Activated CD4-positive, alpha-beta T cell treated with anti-CD3 and anti-CD28 coated beads, Interleukin-2, amount 50 U/mL, for 24 hours (primary cell): ENCODE measurements at places on chromosomes 6 and 20.

GRCh38 chr6:158729906-158730540 lies 80.2 kb downstream of the SYTL3 start:
- DNase-seq, result no peak

DNA sequence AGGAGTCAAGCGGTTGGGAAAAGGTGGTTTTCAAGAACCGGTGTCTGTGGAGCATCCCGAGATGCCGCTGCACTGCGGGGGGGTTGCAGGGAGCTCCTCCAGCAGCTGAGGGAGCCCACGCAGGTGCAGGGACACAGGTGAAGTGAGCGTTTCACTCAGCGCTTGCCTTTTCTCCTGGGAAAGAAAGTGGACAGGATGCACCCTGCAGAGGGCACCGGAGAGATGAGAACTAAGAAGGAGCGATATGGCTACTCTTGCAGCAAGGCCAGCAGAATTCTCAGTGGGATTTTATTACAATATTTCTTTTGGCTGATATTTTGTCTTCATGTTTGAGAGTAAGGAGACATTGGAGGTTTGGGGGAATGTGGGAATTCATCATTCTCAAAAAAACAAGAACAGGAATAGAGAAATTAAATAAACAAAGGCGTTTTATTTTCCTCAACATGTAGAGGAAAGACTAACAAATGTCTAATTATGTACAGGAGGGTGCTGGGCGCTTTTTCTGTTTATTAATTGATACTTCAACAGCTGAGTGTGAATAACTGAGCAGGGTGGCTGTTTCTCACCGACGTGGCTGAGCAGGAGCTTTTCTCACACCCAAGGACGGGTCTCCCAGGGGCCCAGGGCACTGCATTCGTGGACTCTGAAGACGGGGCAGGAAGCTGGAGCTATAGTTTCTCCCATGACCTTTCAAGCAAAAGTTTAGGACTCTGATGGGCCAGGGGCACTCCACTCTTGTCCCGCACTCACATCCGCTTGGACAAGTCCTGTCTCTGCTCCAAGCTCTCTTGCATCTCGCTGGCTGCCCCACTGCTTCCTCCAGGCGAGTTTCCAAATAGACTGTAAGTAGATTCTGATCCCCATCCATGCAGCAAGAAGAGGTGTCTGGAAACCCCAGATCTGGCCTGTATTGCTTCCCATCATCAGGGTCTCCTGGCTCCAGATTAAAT lies 176.1 kb downstream of the SMOC2 start:
- DNase-seq, result no peak

DNA sequence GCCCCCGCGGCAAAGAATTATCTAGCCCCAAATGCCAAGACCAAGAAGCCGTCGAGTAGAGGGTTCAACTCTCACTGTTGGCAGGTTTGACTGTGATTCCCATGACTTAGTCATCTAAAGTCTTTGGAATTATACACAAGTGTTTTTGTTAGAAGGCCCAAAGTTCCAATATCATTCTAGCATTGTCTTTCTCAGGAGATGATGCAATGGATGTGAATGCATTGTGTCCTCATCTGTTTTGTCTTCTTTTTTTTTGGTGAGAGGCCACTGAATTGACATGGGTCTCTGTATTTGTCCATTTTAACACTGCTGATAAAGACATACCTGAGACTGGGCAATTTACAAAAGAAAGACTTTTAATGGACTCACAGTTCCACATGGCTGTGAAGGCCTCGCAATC lies 290.5 kb upstream of the ZFP64 start:
- DNase-seq, result no peak

DNA sequence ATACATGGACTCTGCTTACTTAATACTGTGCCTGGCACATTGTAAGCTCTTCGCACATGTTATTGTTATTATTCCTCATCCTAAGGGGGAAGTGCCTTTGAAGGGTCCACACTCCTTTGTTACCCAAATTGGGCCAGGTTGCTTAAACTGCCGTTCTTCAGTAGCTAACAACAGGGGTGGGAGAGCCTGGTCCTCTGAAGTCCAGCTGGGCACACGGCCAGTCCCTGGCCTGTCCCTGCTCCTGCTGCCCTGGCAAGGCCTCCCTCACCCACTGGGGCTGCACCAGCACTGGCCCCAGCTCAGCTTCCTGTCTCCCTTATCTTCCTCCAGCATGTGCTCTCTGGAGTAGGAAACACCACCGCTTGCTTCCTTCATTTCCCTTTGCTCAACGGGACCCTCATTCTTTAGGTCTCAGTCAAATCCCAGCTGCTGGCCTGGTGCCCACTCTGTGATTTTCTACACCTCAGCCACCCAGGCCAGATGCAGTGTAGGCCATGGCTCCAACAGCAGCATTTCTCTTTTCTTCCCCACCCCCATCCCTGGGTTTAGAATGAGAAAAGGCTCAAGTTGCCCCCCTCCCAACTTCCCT lies 5.5 kb upstream of the PROCR start:
- no peak for DNase-seq

- DNase-seq, result no peak
Measured at GRCh38 chr6:14722001-14722562, 523.8 kb upstream of the JARID2 start.

DNA sequence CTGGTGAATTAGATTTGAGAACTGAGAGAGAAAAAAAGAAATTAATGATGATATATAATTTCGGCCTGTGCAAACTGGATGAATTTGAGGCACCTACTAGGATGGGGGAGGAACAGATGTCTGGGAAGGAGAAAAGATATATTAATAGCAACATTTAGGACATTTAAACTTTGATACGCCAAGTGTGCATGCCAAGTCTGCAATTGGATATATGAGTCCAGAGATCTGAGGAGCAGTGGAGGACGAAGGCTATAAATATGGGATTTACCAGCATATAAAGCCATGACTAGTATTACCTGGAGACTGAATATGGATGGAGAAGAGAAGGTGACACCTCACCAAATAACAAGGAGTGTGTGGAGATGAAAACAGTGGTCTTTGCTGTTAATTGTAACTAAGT lies 272.6 kb upstream of the HSF2 start:
- no peak for DNase-seq

DNA sequence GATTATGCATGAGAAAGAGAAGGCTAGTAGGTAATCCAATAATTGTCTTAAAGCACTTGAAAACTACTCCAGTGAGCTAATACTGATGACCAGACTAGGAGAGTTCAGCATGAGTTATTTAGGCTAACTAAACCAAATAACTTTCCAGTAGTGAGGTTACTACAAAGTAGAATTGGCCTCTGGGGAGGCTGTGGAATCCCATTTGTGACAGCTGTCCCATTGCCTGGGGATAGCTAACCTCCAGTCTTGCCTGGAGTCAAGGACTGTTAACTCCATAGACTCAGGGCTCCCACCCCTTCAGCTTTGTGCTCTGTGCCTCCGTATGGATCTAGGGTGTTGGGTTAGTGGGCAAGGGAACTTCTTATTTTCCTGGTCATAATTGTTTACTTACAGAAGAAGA lies 51.0 kb downstream of the KCNQ5 start:
- DNase-seq, result no peak

DNA sequence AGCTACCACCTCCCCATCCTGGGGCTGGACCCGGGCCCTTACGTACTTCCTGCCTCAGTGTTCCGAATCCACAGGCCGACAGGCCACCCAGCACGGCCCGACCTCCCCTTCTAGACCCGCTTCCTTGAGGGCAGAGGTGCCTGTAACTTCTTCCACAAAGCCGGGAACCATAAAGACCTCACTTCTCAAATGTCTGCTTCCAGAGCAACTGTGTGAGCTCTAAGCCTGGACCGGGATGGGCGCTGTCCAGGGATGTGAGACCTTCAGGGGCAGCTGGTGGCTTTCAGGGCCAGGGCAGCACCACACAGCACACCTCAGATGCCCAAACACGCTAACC lies 9.3 kb downstream of the SLC2A4RG start:
- no peak for DNase-seq

GRCh38 chr6:53313784-53314400 lies 34.9 kb downstream of the ELOVL5 start:
- no peak for DNase-seq

DNA sequence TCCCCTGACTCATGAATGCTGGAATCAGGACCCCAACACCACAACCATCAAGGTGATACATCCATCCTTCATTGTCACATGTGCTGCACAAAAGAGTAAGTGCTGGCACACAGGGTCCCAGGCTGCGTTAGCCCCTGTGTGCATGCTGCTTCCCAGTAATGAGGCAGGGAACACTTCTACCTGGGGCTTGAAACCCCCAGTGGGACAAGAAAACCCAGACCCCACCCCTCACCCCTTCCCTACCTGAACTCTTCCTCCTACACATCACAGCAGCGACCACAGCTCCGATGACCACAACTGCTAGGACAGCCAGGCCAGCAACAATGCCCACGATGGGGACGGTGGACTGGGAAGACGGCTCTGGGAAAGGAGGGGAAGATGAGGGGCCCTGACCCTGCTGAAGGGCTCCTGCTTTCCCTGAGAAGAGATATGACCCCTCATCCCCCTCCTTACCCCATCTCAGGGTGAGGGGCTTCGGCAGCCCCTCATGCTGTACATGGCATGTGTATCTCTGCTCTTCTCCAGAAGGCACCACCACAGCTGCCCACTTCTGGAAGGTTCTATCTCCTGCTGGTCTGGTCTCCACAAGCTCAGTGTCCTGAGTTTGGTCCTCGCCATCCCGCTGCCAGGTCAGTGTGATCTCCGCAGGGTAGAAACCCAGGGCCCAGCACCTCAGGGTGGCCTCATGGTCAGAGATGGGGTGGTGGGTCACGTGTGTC lies 2.0 kb downstream of the HLA-B start:
- no peak for DNase-seq

GRCh38 chr20:50425076-50425475 lies 85.1 kb upstream of the PTPN1 start:
- no peak for DNase-seq

DNA sequence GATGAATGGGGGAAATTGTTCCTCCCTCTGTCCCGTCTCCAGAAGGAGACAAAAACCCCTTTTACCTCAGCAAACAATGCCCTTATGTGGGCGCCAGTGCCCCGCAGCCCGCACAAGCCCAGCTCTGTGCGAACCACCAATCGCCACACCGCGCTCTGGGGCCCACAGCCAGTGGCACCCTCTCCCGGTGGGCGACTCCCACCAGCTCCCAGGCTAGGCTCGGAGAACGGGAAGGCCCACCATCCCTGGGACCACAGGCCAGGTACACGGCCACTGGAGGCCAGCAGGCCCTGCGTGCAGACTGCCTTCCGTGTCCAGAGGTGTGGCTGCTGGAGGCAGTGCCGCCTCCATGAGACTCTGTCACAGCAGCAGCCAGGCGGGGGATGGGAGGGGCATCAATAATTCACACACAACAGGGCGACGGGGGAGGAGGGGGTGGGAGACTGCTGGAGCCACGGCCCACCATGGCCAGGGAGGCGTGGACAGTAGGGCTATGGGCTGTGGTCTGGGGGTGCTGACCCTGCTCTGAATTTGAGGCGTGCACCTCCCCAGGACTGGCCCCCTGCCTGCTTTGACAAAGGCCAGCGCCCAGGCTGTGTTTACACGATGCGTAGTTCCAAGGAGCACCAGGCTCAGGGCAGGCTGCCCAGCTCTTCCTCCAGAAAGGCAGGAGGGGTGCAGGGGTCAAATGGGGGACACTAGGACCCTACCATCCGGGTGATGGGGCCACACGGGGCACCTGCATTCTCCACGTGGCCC lies 105.7 kb downstream of the ASXL1 start:
- DNase-seq, result no peak

DNA sequence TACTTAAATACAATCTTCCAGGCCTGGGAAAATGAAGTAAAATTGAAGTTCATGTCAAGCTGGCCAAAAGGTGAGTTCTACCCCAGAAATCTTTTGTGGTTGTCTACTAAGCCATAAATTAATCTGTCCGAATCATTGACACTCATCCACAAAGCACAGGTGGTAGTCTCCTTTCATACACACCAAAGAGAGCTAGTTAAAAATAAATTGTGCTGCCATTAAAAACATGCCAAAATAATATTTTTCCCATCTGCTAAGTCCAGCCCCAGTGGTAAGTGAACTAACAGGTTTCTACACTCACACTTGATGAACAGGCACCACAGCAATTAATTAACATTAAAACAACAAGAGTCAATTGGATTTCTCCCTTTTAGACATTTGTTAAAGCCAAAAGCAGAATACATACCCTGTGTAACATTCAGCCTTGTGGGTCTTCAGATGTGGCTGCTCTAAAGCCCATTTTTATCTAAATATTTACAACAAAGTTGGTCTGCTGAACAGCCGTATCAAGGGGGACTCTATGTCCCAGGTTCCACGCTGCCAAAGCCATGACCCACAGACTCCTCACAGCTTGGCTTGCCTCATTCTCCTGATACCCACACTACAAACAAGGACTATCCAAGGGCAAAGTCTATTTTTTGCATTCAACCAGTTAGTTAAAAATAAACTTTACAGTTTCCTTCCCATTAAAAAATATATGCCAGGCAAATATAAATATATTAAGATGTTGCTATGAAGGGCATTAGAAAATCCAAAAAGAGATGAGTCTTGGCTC lies 490.4 kb downstream of the BMP2 start:
- DNase-seq, result no peak

- no peak for DNase-seq
Measured at GRCh38 chr6:150881911-150882481, 16.5 kb downstream of the MTHFD1L start.

DNA sequence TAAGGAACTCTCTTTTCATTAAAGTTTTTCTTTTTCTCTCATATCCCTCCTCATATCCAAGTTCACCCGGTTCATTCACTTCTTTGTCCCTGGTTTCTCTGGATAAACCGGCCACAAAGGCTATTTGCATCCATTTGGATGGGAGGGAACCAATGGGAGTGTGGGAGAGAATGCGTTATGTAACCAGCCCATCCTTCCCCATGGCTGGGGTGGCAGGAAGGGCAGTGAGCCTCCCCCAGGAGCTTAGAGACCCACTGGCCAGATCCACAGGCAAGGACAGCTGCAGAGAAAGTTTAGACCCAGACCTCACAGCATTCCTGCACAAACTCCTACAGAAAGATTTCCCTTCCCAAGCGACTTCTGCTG lies 10.7 kb downstream of the CASS4 start:
- DNase-seq, result no peak

- DNase-seq, result no peak
Measured at GRCh38 chr6:111267764-111268333, 180.5 kb downstream of the SLC16A10 start.

DNA sequence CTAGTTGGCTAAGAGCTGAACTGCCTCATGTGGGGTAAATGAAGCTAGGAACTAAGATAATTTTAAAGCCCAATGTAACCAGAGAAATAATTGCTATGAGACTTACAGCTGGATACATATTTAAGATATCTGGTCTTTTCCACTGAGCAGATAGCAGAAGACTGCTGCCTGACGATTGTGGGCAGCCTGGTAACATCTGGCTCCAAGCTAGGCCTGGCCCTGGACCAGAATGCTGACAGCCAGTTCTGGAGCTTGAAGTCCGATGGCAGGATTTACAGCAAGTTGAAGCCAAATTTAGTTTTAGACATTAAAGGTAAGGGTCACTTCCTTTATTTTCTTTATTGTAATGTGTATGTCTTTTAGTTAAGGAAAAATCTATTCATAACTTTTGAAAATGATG lies 65.7 kb downstream of the RTN4IP1 start:
- DNase-seq, result no peak

GRCh38 chr6:116016846-116017545 lies 43.7 kb downstream of the FRK start:
- no peak for DNase-seq
